ENCODE measurements at places on chromosomes 12 and 14.

DNA sequence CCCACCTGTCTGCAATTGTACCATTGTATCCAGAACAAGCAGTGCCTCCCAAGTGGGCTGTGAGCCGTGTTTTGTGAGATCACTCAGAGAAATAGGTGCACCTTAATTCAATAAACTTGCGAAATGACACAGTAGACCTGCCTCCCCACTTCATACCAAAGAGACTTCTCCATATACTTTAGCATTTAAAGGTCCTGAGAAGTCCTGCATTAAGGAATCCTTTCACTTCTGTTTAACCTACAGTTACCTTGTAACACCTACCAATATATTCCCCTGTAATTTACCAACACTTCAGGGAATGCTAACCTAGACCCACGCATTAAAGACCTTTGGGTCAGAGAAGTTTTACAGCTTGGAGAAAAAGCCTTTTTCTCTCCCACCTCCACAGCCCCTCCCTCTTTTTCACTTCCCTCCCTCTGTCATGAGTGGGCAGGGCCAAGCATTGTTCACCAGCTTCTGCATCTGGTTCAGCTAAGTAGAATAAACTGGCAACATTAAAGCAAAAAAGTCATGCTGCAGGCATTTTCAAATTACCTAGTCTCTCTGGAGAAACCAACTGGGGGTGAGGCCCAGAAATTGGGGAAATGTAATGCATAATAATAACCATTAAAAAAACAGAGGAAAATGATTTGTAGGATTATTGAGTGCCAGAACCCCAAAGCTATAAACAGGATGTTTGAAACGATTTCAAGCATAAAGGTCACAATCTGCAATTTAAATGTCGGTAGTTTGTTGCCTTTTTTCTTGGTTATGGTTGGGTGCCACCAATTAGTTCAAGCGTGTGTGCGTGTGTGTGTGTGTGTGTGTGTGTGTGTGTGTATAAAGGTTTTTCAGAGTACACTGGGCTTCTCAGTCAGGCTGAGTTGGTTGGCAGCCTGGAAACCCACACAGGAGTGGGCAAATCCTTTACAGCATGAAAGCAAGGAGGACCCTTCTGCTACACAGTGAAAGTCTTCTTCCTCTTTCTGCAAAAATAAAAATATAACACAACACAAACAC is 13.7 kb upstream of the WSCD2 start:
- peak; percentile 8 for DNase-seq

DNA sequence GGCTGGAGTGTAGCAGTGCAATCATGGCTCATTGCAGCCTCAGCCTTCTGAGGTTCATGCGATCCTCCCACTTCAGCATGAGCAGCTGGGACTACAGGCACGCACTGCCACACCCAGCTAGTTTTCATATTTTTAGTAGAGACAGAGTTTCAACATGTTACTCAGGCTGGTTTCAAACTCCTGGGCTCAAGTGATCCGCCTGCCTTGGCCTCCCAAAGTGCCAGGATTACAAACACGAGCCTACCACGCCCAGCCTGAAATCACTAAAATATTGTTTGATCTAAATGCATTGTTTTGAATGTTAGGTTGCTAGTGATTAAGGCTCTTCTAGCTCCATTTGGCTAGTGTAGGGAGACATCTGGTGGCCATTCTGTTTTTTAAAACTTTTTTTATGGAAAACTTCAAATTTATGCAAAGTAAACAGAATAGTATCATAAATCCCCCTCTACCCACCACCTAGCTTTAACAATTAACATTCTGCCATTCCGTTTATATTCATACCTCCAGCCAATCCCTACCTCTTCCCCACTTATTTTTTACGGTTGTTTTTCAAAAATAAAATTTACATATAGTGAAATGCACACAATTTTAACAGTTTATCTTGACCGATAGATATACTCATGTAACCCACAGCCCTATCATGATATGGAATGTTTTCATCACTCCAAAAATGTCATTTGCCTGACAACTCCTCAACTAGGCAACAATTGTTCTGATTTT is 37.8 kb downstream of the MYO1H start:
- DNase-seq = peak; percentile 22

- no peak for DNase-seq
Observed at GRCh38 chr12:122903693-122904034, 7.7 kb upstream of the VPS37B start.

DNA sequence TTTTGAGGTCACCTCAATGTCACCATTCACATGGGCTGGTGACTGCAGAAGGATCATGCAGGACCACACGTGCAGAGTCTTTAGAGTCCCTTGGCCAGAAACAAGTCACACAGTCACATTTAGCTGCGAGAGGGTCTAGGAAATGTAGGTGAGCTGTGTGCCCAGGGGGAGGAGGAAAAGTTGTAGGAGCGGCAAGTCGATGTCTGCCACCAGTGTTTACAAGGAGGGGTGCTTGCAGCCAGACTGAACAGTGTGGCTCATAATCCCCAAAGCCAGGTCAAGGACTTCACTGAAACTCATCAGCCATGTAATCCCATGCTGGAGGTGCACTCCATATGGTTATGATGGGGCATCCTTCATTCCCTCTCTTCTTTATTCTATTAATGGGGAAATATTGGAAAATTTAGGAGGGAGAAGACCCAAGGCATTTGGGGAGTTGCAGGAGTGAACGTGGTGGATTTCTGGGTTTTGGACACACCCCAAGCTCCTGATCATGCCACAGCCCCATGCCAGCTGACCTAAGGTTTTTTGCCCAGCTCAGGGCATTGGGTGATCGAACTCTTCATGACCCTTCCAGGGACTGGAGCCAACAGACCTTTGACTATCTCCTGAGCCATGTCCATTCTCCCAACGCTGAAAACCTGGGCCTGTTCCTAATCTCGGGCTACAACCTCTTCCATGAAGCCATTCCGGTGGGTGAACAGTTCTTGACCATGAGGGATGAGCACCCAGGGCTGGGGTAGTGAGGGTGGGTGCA is 7.2 kb downstream of the DAO start:
- no peak for DNase-seq

DNA sequence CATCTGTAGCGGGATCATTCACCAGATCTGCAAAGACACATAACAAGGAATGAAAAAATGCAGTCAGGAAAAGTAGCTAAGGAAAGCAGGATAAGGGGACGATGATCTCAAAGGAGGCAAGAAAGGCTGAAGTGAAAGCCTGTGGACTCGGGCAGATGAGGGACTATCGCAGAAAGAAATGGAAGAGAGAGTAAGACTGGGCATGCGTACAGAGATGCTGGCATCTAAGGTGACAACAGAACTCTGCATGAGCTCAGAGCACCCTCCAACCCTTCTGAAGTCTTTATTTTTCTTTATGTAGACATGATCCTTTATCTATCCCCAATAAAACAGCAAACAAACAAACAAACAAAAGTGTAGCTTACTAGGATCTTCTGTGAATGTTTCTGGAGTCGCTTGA is 7.2 kb downstream of the MFAP5 start:
- no peak for DNase-seq

DNA sequence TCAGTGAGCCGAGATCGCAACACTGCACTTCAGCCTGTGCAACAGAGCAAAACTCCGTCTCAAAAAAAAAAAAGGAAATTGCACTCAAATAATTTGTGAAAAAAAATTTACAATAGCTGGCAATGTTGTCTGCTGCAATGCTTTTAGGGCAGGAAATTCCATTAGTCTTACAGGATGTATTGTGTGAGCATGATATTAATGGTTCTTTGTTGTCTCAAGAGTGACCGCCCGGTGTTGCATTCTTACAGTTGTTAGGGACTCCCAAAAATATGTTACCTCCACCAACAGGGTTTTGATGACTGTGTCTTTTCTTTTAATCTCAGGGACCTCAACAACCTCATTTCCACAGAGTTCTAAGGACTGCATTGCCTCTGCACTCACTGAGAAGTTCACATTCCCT is 44.8 kb downstream of the PZP start:
- no peak for DNase-seq

DNA sequence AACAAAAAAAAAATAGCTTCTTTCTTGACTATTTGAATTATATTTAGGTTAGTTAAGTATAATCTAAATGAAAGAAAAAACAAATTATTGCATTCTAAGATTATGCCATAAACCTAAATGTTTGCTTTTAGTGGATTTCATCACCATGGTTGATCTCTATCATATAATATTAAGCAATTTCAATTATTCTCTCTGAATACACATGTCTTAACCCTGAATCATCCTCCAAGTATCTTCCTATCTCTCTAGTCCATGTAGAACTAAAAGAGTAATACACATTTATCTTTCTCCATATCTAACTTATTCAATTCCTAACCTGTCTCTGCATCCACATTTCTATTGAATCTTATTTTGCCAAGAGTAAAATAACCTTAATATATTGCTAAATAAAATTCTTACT is 59.6 kb downstream of the PPFIA2 start:
- no peak for DNase-seq

Measured in mucosa of descending colon (tissue), 3 donors.